ENCODE measurements at places on chromosomes 5 and 9. TPM values are rescaled to one million over a fixed set of nuclear protein-coding genes. Genes with fewer than 3 reads are reported as not detected.

The IL4 gene
- not detected for total RNA-seq

The RLN1 gene
- 0.32 TPM for total RNA-seq

The ENTREP1 gene
- 25.1 TPM for total RNA-seq

The EMB gene
- 7.8 TPM for total RNA-seq

The HTR4 gene
- total RNA-seq, result 0.70 TPM

The CENPH gene
- 2.9 TPM for total RNA-seq

The RAI14 gene
- total RNA-seq, result 17.5 TPM

The GCNT4 gene
- 0.62 TPM for total RNA-seq

The FBP2 gene
- not detected for total RNA-seq

The NEUROG1 gene
- not detected for total RNA-seq

The PRLR gene
- 0.30 TPM for total RNA-seq

Measured in cardiac septum (tissue), 1 donor.